ENCODE measurements at places on chromosomes 2 and 18.

GRCh38 chr2:74530239-74531187 is 780 bp downstream of the HTRA2 start:
- no peak for DNase-seq

DNA sequence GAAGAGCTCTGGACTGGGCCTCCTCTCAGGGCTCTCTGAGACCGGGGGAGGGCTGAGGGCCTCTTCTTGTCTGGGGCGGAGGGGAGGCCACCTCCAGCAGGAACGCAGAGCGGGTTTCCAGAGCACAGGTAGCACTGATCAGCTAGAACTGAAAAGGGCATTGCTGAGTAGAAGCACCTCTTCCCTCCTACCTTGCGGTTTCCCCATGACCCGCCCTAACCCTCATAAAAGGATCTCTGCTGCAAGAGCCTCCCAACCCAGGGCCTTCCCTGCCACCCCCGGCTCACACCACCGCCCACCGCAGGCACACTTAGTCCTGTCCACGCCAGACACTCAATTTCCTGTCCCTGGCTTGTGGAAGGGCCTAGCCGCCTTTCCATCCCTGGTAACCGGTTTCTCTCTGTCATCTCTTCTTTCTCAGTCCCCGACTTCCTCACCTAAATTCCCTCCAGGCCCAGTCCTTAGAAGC is 966 bp downstream of the ADCY3 start:
- peak; percentile 46 for DNase-seq

DNA sequence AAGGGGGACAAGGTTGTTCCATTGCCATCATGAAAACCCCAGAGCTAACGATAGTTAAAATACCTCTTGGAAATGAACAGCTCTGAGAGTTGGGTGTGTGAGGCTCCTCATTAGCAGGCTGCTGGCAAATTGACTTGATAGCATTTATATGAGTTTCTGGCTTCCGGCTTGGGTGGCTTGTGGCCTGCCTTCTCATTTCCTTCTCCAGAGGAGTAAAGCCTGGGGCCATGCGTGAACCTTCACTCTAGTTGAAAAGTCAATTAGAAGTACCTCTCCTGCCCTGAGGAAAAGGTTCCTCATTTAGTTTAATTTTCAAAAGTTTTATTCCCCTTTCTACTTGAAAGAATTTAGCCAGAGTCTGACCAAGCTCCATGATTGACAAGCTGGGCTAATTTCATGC is 67.1 kb downstream of the MGAT5 start:
- DNase-seq, result no peak

DNA sequence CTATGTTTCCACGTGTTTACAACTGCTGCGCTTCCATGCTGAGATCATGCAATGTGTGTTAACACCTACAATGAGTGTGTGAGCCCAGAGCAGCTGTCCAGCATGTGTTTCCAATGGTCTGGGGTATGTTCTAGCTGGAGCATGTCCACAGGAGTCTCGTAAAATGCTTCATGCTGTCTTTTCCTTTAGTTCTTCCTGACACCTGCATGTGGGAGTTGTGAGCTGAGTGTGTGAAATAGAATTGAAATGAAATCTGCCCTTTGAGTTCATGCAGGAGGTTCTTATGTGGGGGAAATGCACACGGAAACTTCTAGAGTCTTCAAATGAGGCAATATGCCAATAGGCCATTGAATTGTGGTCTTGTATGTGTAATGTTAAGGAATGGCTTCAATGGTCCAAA is 205.1 kb downstream of the RND3 start:
- DNase-seq, result no peak

- DNase-seq, result no peak
Measured at GRCh38 chr2:172836347-172836821, 100.7 kb downstream of the RAPGEF4 start.

GRCh38 chr2:9721344-9721743 is 90.5 kb upstream of the YWHAQ start:
- DNase-seq, result no peak

GRCh38 chr18:48835119-48835518 is 115.6 kb downstream of the SMAD7 start:
- no peak for DNase-seq

- DNase-seq, result peak; percentile 48
Measured at GRCh38 chr2:100427627-100428258, 10.3 kb upstream of the CHST10 start.

DNA sequence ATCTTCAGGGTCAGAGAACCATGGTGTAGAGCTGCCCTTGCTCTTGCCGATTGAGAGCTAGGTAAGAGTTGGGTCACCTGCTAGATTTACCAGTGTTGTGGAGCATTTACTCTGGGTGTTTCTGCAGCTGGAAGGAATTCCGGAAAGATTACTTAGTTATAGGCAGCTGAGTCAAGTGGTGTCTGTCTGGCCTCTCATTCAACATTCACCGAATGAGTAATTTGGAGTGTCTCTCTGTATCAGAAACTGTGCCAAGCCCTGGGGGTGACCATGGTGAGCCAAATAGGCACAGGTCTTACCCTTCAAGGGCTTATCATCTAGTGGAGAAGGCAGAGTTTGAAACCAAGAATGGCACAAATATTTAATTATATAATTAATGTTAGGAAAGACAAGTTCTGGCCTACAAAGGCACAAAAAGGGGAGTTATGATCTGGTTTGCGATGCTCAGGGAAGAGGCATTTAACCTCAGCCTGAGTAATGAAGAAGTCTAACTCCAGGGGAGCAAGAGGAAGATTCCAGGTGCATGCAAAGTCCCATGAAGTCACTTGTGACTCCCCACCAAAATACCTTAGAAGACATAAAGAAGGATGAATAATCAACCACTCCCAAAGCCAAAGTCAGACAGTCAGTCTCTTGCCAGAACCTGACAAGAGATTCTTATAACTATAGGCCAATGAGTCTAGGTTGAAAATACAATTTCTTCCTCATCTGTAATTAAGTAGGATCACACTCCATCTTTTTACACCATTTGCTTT is 12.5 kb downstream of the SETBP1 start:
- DNase-seq, result no peak

DNA sequence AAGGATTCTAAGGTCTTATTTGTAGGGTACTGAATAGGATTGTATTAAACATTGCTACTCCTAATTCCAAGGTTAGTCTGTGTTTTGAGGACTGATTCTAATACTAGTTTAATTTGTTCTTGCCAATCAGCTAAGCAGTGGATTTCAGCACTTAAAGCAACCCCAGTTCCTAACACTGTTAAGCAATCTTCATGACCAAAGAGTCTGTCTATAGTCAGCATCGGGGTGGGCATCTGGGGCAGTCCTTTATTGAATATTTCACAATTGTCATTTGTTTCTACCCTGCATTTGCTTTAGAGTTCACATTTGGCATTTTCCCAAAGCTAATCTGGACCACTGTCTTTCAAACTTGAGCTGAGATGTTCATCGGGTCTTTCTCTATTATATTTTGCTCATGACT is 248.0 kb upstream of the TANK start:
- DNase-seq, result no peak

DNA sequence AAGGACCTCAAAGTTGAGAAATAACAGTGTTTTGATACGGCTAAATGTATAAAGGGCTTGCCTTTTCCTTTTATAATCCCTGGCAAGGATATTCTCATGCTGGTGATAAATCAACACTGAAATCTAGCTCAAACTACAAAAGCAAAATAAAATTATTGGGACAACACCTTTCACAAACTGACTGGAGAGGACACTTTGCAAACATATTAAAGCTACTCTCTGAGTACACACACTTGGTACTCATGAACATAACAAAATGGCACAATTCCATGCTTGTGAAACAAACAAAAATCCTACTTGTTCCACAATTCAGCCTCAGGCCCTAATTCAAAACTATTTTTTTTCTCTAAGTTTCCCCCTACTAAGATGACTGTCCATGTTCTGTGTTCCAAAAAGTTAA is 305.8 kb downstream of the ETAA1 start:
- DNase-seq, result no peak

DNA sequence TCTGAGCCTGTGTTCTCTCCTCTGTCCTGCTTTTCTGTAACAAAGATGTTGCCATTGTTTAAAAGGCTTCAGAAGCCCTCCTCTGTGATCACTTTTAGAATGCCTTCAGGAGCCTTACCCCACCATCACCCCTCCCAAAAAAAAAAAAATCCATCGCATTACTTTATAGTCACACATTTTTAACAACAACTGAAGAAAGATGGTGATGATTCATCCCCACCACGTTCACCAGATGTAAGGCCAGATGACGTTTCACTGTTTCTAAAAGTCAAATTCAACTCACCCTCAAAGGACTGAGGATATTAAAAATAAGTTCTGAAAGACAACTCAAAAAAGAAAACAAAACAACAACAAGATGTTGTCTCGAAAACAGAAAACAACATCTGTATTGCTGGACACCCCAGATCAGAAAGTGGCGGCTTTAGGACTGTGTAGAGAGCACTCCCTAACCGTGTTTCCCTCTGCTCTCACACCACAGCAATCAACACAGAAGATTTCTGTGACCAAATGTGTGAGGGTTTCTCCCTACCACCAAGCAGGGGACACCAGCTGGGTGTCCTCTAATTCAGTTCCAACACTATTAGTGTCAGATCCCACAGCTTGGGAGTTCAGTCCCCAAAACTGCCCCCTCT is 61.9 kb upstream of the CREB1 start:
- DNase-seq, result no peak

DNA sequence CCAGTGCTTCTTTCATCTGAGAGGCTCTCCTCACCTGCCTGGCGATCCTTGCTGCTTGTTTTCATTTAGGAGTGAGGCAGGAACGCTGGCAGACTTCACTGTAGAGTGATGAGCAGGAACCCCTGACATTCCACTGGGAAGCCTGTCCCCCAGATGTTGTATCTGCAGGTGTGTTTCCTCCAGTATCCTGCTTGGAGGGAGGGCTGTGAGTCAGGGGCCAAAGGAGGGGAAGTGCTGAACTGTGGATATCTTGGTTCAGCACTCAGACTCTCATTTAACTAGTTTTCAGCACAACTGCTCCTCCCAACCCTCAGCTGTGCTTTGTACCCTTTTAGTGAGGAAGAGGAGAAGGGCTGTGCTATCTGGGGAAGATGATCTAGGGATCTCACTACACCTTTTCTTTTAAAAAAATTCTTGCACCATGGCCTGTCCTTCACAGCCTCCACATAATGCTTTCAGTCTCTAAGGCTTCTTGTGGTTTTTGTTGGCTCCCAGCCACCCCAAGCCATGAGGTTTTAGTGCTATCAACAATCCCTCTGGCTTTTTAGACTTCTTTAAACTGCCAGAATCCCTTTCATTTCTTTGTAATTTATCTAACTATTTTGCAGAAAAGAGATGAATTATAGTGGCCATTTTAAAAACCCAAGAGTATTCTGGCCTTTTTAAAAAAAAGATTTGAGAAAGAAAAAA is 11.2 kb downstream of the ANKAR start:
- DNase-seq, result no peak

- DNase-seq, result no peak
Measured at GRCh38 chr2:190572246-190572645, 37.7 kb upstream of the NEMP2 start.

- DNase-seq, result no peak
Measured at GRCh38 chr2:162092658-162093556, 18.9 kb upstream of the DPP4 start.

DNA sequence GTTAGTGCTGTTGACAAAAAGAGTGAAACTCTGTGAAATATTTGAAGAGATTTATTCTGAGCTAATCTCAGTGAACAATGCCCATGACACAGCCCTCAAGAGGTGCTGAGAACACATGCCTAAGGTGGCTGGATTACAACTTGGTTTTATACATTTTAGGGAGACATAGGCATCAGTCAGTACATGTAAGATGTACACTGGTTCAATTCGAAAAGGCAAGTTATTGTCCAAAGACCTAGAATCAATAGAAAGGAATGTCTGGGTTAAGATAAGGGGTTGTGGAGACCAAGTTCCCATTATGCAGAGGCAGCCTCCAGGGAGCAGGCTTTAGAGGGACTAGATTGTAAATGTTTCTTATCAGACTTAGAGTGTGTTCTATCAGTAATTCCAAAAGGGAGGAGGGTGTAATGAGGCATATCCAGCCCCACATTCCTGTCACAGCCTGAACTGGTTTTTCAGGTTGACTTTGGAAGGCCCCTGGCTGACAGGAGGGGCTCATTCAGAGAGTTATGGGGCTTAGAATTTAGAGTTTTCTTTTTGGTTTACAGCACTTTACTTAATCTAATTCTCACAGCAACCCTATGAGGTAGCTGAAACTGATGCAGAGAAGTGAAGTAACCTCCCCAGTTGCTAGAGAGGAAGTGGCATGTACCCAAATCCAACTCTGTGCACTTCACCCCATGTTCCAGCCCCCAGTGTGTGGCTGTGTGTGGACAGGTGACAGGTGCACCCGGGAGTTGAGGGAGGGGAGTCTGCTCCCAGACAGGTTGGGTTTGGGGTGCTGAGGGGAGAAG is 28.3 kb upstream of the ASAP2 start:
- DNase-seq, result no peak

DNA sequence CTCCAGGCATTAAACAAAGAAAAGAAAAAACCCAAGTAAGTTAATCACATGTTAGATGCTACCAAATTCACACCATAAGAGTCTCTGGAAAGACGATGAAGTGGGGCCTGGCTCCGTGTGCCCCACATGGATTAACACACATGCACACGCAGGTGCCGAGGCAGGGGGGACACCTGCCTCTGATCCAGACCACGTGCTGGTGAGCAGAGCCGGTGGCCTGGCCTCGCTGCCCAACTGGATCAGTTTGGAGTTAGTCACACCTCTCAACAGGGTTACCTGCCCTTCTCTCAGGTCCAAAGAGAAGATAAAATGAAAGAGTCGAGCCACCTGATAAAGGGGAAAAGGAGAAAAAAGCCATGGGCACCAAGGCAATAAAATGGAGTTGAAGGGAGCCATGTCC is 40.5 kb downstream of the MRPL35 start:
- no peak for DNase-seq

DNA sequence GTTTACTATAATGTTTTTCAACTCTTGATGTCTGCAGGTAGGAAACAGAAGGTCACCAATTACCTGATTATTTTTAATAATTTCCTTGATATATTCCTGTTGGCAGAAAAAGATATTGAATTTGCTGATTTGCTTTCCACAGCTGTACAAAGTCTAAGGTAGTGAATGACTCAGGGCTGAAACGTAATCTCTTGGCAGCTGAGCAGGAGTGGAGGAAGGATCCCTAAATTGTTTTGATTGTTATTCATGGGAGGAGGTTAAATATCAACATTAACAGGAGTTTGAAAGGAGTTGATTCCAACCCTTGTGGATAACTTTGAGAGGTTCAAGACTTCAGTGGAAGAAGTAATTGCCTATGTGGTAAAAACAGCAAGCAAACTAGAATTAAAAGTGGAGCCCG is 345.2 kb upstream of the SLC8A1 start:
- DNase-seq, result no peak

DNA sequence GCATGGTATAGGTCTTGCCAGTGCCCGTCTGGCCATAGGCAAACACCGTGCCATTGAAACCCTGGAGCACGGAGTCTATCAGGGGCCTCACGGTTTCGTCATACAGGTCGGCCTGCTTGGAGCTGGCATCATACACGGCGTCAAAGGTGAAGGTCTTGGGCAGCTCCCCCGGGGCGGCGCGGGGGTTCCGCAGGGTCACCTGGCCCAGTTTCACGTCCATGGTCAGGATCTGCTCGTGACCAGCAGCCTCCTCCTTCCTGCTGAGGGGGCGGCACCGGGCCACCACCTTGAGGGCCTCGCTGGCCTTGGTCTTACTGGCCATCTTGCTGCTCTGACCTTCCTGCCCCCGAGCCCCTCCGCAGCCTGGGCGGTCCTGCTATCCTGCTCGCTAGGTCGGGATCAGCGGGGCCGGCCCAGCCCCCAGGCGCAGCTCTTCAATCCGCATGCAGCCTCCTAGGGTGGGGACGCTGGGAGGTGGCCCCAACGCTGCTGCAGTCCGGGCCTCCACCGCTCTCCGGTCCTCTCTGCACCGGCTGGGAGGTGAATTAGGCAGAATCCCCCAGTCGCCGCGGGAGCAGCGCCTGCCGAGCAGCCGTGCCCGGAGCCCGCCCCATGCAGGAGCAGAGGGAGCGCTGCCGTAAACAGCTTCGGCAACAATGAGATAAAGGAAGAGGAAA is 563 bp downstream of the KIF3C start:
- peak; percentile 17 for DNase-seq

Measured in stimulated activated CD4-positive, alpha-beta T cell treated with anti-CD3 and anti-CD28 coated beads, TNF-alpha, amount 100 ng/mL, for 48 hours (primary cell).